ENCODE measurements at places on chromosomes 6 and 20.

DNA sequence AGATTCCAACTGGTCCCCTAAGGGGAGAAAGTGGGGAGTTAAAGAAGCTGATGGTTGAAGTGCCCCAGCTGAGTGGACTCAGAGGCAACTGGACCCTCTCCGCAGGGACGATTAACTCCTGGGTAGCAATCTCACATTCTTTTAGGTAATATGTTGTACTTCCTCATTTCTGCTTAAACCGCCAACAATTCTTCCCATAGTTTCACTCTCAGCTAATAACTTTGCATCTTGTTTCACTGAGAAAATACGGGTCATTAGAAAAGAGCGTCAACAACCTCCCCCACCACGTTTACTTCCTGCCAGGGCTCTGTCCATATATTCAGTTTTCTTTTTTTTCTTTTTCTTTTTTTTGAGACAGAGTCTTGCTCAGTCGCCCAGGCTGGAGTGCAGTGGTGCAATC lies 39.5 kb upstream of the CHD6 start:
- no peak for DNase-seq

GRCh38 chr6:46023216-46023915 lies 7.7 kb upstream of the CLIC5 start:
- DNase-seq = no peak

DNA sequence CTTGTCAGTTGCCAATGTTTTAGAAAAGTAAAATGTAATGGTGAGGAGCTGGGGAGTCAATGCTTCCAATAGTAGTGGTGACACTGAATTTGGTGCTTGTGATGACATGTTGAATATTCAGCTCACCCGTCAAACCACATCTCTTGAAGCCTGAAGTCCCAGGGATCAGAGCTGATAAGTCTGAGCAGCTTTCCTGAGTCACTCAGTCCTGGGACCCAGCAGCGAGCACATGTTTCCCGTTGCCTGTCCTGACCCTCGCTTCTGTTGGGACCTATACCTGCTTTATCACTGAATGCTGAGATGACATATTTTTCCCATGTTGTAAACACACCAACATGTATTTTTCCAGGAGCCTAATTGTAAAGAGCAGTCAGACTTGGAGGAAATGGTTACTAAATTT lies 693.6 kb downstream of the QKI start:
- DNase-seq = no peak

GRCh38 chr20:31560094-31560745 lies 44.9 kb upstream of the ID1 start:
- peak; percentile 75 for DNase-seq

- peak; percentile 68 for DNase-seq
Measured at GRCh38 chr6:133553652-133554051, 312.5 kb downstream of the EYA4 start.

DNA sequence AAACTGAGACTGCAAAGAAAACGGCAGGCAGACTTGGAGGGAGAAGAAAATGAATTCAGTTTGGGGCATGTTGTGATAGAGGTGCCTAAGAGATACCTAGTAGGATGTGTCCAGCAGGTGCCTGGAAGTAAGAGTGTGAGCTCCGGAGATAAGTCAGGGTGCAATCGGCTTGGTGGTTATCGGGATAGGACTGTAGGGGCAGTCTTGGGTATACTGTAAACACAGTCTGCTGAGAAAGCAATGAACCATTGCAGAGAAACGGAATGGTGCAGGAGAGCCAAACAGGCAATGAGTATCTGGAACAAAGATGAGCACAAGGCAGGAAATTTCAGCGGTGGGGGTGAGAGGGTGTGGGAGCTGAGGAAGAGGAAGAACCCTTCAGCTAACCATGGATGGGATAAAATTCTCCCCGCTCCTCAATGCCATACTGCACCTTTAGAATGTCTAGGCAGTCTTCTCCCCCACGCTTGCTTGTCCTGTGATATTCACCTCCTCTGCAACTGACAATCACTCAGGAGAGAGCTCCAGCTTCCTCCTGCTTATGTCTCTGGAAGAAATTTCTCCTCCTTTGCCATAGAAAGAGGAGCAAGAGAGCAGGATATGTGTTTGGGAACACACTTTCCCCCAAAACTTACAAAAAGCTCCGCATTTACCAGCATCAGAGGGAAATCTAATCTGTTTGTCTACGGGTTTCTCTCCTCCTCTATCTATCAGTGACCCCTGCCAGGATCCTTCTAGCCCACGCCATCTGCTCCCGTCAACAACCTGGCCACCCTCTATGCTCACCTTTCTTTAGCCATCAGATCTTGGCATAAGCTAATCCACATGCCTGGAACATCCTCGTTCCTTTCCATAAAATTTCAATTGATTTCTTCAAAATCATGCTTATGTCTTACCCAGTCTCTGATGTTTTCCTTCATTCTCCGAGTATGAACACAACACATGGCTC lies 381.7 kb upstream of the JARID2 start:
- DNase-seq = peak; percentile 82

GRCh38 chr6:5674721-5675120 lies 332.0 kb downstream of the NRN1 start:
- DNase-seq = no peak

DNA sequence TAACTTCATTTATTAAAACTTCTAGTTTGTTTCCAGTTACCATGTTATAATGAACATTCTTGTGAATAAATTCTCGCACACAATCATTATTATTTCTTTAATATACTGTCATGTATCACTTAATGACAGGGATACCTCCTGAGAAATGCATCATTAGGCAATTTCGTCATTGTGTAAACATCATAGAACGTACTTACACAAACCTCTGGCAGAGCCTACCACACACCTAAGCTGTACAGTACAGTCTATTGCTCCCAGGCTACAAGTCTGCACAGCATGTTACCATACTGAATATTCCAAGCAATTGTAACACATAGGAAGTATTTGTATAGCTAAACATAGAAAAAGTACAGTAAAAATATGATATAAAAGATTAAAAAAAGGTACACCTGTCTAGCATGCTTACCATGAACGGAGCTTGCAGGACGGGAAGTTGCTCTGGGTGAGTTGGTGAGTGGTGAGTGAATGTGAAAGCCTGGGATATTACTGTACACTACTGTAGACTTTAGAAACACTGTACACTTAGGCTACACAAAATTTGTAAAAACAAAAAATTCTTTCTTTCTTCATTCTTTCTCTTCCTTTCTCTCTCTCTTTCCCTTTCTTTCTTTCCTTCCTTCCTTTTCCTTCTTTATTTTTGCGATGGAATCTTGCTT lies 268.2 kb upstream of the SOX4 start:
- DNase-seq = no peak

GRCh38 chr20:44423480-44423879 lies 52.2 kb upstream of the TTPAL start:
- no peak for DNase-seq

DNA sequence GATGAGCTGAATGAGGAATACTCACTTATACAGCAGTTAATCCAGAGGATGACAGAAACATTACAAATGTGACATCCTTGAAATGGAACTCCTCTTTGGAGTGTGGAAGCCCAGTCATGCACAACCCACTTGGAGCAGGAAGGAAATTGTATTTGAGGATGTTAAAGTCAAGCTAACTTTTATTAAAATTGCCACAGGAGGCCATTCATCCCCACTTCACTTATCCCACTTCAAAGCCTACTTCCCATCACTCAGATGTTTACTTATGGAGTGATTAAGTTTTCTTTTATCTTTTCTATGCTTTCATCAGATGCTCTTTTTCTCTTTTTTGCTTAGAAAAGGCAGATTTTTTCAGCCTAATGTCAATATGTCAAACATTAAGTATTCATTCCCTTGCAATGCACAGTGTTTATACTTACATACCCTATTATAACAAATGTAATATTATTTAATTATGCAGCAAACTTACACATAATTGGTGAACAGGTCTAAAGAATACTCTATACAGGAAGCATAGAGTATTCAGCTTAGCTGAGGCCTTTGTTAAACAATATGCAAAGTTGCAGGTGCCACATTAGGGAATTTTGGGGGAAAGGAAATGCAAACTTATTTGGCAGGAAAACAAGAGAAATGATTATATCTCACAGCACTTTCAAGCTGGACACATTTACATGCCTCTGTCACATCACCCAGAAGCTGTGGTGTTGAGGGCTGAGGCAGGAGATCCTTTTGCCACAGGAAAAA lies 148.9 kb downstream of the KHDC1L start:
- no peak for DNase-seq

GRCh38 chr6:44257753-44258324 lies 511 bp upstream of the SLC35B2 start:
- no peak for DNase-seq

DNA sequence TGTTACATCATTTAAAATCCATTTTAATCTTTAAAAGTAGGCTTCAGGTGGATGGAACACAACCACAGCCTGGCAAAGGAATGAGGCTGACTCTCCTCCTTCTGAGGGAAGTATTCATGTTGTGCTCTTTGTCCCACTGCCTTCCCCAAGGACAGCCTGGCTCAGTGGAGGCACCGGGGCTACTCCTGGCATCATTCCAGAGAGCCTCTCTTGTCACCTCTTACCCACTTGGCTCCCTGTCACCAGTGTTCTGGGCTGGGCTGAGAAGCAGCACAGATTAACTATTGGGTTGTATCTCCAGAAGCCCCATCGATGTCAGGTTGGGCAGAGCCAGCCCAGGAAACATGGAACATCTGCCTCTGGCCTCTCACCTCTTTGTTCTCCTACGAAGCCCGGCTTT lies 10.7 kb upstream of the TP53INP2 start:
- DNase-seq = peak; percentile 26

- peak; percentile 14 for DNase-seq
Measured at GRCh38 chr6:147973806-147974205, 368.8 kb upstream of the SASH1 start.

DNA sequence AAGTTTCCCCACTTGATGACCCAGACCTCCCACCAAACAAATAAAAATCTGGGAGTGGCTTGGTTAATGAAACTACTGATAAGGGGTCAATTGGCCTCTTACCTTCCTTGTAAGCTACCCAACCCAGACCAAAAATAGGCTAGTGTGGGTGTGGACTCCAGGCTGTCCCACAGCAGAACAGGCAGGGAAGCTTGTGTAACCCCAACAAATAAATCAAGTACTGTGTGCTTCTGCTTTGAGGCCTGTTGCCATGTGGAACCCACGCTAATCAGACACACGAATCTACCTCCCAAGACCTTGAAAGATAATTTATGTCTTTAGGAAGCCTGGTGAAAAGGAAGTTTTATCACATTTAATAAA lies 33.7 kb upstream of the PAQR8 start:
- no peak for DNase-seq

DNA sequence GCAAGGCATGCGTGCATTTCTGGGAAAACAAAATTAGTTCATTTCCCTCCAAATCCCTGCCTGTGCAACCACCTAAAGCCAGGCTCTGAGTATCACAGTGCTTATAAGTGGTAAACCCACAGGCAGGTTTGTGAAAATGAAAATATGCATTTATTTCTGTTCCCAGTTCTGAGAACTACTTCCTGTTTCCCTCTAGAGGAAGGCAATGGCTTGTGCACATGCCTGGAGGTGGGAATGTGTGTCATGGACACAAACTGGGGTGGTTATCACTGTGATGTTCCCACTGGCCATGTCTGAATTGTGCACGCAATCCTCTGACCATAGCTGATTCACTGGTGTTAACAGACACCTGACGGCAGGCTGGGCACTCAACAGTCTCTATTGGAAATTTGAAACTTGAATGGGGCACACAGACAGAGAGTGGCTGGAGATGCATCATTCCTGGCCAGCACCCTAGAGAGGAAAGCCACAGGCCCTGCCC lies 26.3 kb downstream of the FAM110A start:
- no peak for DNase-seq

Measured in NCI-H82 (cell line).